ENCODE measurements at places on chromosomes 6 and 20.

GRCh38 chr20:63790572-63791168 is 40.4 kb downstream of the ZBTB46 start:
- DNase-seq, result no peak

- DNase-seq, result no peak
Observed at GRCh38 chr20:24436160-24436559, 33.3 kb upstream of the SYNDIG1 start.

- no peak for DNase-seq
Observed at GRCh38 chr6:131966443-131966842, 15.3 kb upstream of the CCN2 start.

DNA sequence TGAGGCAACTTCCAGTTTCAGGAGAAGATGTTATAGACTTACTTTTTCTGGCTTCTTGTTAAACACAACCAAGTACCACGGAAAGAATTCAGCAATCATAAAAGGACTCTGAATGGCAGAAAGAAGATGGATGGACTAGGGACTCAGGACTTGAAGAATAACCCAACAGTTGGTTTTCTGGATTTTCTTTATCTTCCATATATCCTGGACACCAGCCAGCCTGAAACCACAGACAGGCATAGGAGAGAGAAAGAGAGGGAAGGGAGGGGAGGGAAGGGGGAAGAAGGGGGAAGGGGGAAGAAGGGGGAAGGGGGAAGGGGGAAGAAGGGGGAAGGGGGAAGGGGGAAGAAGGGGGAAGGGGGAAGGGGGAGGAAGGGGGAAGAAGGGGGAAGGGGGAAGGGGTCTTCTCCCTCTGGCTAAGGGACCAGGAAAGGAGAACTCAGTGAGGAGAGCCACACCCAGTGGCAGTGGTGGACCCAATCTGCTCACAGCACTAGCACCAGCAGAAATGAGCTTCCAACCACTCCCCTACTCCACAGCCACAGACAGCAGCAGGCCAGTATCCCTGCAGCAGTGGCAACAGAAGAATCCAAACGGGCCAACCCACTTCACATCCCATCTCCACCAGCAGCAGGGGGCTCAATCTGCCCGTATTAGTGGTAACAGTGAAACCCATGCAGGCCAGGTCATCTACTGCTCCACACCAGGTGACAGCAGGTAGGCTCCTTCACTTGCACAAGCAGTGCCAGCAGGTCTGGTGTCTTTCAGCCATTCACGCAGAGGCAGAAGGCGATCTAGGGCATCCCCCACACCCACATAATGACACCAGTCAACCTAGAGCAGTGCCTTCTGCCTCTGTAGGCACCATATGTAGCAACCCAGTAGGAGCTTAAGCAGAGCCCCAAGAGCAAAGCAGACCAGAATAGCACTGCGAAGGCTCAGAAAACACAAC is 78.6 kb downstream of the TRMT6 start:
- no peak for DNase-seq

DNA sequence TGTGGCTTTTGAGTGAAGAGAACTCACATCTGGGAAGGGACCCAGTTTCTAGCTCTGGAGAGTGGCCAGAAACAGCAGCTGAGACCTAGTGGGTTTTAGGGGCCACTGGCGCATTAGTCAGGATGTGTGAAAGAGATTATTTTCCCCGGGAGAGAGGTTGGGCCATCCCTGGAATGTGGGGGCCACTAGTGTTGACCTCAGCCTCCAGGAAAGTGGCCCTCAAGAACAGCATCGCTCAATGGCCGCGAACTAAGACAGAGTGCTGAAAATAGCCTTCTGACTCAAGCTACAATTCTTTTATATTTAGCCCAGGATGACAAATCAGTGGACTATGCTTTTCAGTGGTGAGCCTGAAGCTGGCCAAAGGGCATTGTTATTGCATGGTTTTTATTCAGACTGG is 210.4 kb upstream of the RNF24 start:
- no peak for DNase-seq

GRCh38 chr6:1322156-1322555 is 10.3 kb downstream of the FOXQ1 start:
- no peak for DNase-seq

- DNase-seq, result no peak
Observed at GRCh38 chr20:48716086-48716485, 111.7 kb downstream of the PREX1 start.

GRCh38 chr6:134624781-134625180 is 306.9 kb upstream of the SGK1 start:
- no peak for DNase-seq

- DNase-seq, result peak; percentile 61
Observed at GRCh38 chr20:2524709-2525506, 11.5 kb upstream of the TMC2 start.

- DNase-seq, result no peak
Observed at GRCh38 chr6:44004136-44004535, 123.1 kb downstream of the MRPL14 start.

DNA sequence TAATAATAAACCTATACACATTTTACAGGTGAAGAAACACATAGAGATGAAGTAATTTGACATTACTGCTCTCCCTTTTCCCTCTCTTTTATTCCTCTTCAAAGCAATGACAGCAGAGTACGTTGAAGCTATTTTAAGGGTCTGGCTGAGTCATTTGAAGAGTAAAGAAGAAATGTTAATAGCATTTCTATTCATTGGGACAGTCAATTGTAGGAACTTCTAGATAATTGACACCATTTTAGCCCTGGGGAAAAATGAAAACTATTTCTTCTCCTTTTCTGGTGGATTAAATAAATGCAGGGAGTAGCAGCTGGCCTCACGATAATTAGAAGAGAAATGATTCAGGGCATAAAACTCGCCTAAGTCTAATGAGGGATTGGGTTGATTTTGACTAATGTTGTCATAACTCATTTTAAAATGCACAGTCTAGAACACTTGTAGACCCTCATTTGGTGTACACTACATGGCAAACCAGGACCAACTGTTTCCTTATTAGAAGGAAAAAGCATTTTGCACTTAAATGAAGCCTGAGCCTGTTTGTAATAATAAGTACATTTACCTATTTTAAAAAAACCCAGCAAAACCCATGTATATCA is 48.1 kb downstream of the RIPOR2 start:
- DNase-seq, result no peak

- DNase-seq, result no peak
Observed at GRCh38 chr6:52877168-52877567, 32.3 kb downstream of the GSTA3 start.

DNA sequence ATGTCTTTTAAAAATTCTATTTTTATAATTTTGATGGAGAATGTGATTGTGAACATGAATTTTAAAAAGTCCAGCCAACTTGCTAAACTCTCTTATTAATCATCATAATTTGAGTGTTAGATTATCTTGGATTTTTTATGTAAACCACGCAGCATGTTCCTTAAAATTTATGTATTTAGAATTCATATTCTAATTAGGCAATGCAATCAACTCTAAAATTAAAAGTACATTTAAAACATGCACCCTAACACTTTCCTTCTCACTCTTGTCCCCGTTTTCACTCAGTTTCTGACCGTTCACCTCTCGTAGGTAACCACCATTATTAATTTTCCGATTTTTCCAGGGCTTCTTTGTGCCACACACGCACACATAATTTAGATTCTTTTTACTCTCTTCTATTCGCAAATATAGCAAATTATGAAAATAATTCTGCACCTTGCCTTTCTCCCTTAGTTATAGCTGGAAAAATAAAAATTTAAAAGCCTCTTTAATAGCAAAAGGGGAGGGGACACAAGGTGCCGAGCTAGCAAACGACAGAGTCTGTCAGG is 329 bp upstream of the ZKSCAN3 start:
- DNase-seq, result no peak

- DNase-seq, result no peak
Observed at GRCh38 chr20:59453759-59454560, 150.4 kb upstream of the PHACTR3 start.

- DNase-seq, result no peak
Observed at GRCh38 chr6:91081452-91082067, 494.7 kb upstream of the MAP3K7 start.

DNA sequence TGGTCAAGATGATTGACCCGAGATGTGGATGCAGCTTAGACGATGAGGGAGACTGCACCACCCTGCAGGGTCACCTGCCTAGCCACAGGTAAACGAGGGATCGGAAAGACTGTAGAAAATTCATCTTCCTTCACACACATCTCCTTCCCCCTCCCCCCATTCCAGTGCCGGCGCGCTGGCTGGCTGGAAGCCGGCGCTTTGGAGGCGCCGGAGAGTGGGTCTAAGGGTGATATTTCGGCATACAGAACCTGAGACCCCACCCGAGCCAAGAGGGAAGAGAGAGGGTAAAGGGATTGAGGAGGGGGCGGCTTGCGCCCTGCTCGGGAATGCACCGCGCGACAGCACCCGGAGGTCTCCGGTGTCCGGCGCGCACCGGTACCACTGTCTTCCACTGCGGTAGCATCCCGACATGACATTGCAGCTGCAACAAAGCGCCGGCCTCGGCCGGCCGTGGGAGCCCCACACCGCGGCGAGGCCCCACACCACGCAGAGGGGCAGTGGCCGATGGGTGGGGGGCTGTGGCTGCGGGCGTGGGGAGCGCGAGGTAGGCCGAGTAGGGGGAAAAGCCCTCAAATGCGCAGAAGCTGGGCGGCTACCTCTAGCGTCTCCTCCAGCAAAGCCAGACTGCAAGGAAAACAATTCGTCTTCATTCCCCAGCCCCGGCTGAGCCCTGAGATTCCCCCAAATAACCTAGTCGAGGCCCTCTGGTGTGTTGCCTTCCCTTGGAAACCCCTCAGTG is 984 bp downstream of the TNFRSF21 start:
- peak; percentile 47 for DNase-seq

- peak; percentile 41 for DNase-seq
Observed at GRCh38 chr6:33192671-33193602, 670 bp upstream of the COL11A2 start.

DNA sequence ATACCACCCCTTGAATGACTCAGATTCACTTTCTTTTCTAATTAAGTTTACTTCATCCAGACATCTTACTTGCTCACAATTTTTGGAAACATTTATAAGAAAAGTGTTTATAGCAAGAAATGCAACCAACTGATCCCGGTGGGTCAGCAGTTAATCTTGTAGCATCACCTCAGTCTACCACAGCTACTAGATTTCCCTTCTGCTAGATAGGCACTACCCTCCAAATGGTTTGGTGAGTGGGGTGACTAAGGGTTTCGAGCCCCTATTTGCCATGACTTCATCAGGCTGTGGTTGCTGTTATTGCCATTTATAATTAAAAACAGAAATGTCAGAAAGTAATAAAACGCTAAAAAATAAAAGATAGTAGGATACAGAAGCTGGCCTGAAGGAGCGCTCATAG is 930.1 kb upstream of the GJE1 start:
- no peak for DNase-seq

- DNase-seq, result no peak
Observed at GRCh38 chr20:47258745-47259695, 97.5 kb downstream of the ZMYND8 start.

GRCh38 chr6:28443112-28443773 is at the start of gene ZSCAN23:
TSS of gene ZSCAN23 (minus strand) at chr6:28443491. CDS start at chr6:28436266, 7,225 bp downstream.
- peak; percentile 80 for DNase-seq

- no peak for DNase-seq
Observed at GRCh38 chr20:24657878-24658620, 188.6 kb downstream of the SYNDIG1 start.

DNA sequence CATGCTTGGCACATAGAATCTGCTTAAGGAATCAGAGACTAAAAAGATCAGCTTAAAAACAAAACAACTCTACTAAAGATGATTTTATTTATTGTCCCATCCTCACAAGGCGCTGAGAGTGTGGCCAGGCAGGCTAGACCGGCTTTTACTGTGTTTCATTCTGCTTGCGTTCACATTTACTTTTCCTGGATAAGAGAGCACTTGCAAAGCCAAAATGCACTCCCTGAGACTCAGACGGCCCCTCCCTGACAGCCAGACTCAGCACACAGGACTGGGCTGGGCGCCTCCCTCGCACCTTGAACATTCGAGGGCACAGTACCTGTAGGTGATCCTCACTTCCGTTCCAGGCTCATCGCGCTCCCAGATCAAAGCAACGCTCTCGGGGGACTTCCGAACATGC is 10.2 kb downstream of the ACSS1 start:
- DNase-seq, result no peak

GRCh38 chr6:35635601-35636597 is 52.8 kb downstream of the FKBP5 start:
- DNase-seq, result no peak

- no peak for DNase-seq
Observed at GRCh38 chr20:2801286-2801728, 880 bp upstream of the CPXM1 start.

- DNase-seq, result no peak
Observed at GRCh38 chr6:159038914-159039884, 5.6 kb downstream of the TAGAP start.

DNA sequence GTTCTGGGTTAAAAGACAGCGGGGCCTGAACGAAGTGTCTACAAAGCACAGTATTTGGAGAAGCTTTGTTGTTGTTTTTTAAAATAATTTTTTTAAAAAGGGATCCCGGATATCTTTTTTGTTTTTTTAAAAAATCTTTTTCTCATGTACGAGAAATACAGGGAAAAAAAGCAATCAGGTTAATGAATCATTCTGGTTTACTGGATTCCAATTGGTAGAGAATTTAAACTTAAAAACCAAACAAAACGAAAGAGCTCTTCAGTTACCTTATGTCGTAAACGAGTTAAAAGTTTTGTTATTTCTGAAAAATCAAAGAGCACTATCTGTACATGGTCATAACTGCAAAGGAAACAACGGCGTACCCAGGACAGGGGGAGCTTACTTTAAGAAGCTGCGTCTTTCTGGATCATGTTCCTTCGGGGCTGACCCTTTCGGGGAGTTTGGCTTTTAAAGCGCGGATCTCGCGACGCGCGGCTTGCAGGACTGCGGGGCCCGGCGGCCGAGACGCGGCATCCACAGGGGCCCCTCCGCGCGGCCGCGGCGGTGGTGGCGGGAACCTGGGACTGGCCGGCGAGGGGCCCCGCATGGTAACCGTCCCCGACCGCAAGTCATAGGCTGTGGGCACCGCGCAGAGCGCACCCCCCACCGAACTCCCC is 927 bp downstream of the IL20RA start:
- DNase-seq, result peak; percentile 39

DNA sequence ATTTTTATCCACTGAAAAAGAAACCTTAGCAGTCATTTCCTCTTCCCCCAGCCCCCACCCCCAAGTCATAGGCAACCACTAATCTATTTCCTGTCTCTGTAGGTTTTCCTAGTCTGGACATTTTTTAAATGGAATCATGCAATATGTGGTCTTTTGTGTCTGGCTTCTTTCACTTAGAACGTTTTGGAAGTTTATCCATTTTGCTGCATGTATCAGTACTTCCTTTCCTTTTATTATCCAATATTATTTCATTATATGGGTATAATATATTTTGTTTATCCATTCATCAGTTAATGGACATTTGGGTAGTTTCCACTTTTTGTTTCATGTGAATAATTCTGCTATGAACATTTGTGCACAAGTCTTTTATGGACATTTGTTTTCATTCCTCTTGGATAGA is 99.3 kb upstream of the BMP5 start:
- no peak for DNase-seq

Measured in WTC11 (cell line).